WTC11 (cell line): ENCODE measurements at places on chromosomes 12 and 14. TPM values are rescaled to one million over a fixed set of nuclear protein-coding genes. Genes with fewer than 3 reads are reported as not detected.
A peak's percentile ranks its signal among the peaks of the same experiment; 100 is the strongest.

The CCDC197 gene
- total RNA-seq, result not detected in 3 replicates

The CLEC2A gene
- 2.1 to 3.5 TPM (median 2.7 TPM) in 3 replicates for total RNA-seq

The WNT1 gene
- not detected in 3 replicates for total RNA-seq

The CD163 gene
- 0.77 to 1.1 TPM (median 0.96 TPM) in 3 replicates for total RNA-seq

The TOMM20L gene
- total RNA-seq, result not detected in 3 replicates

The IFNG-AS1 gene
- total RNA-seq, result not detected in 3 replicates

The MYO1H gene
- 0.44 to 0.60 TPM (median 0.50 TPM) in 3 replicates for total RNA-seq

The TAS2R10 gene
- total RNA-seq, result not detected in 3 replicates

- no peak for DNase-seq
These were observed 85.2 kb downstream of the CCDC88C start for GRCh38 chr14:91332171-91332985.

- no peak for DNase-seq
These were observed 19.6 kb downstream of the KLRB1 start for GRCh38 chr12:9587987-9588600.

GRCh38 chr12:97637770-97638169 is 175.2 kb downstream of the RMST start:
- DNase-seq, result no peak

DNA sequence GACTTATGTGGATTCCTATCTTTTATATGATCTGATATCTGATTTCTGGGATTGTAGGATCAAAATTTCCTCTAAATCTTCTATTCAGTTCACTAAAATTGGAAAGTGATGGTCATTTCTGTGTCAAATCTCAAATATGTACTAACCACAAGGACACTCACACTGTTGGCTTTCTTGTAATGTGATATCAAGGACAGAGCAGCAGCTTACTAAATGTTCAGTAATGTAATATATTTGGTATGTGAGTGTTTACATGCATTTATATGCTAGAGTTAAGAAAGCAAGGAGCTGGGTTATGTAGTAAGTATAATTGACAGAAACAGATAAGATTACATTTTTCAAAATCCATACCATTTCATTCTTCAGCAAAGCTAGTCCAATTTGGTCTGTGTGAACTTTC is 16.5 kb downstream of the PUS7L start:
- no peak for DNase-seq

DNA sequence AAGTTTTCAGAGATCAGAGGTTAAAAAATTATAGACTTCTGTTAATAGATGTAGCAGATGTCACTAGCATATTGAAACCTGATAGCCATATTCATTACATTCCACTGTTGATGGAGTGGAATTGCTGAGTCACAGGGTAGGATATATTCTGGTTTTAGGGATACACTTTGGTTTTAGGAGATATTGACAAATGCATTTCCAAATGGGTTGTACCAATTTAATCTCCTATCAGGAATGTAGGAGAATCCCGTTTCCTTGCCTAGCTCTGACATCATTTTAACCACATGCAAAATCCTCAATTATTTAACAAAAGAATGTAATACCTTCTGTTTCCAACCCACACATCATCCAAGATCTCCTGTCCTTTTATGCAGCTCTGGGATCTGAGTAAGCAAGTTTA is 30.7 kb upstream of the ESR2 start:
- DNase-seq, result no peak

GRCh38 chr14:67502867-67503266 is 14.3 kb upstream of the TMEM229B start:
- no peak for DNase-seq

DNA sequence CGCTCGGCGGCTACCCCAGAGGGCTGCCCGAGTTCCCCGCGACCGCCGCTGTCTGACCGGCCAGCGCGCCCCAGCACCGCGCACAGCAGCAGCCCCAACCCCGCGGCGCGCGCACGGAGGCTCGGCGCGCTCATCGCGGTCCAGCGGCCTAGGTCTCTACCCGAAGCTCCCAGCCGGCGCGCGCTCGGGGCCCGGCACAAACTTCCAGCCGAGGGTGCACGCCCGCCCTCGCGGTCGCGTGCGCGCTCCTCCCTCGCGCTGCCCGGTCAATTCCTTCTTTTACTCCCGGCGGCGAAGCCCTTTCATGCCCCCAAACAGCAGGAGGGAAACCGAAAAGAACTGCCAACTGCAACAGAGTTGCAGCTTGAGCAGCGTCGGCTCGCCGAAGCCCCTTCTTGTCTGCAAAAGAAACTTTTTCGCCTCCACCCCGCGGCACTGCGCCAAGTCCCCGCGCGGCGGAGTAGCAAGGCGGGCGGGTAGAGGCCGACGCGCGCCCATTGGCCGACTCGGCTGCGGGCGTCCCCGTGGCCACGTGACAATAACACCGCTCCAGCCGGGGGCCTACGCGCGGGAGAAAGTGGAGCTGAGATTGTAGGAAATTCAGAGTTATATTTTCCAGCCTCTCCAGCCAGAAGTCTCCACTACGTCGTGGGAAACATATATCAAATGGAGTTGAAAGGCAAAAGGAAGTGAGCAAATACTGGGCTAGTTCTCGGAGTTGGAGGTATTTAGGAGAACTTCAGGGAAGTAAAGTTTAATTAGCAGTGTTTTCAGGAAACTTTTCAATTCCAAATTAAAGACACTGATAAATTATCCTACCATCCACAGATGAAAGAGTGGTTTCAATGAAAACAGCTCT is at the start of gene LRIG3:
TSS of gene LRIG3 (minus strand) at position 403 of the 859 bp plus-strand sequence. CDS start at position 134, 269 bp downstream.
- DNase-seq, result peak; percentile 79

GRCh38 chr12:44875954-44876543 is at the start of gene NELL2:
TSS of gene NELL2 (minus strand) at chr12:44876315. CDS start at chr12:44875869, 446 bp downstream.
- peak; percentile 84 for DNase-seq

GRCh38 chr14:90384543-90384911 is 12.3 kb upstream of the CALM1 start:
- no peak for DNase-seq

DNA sequence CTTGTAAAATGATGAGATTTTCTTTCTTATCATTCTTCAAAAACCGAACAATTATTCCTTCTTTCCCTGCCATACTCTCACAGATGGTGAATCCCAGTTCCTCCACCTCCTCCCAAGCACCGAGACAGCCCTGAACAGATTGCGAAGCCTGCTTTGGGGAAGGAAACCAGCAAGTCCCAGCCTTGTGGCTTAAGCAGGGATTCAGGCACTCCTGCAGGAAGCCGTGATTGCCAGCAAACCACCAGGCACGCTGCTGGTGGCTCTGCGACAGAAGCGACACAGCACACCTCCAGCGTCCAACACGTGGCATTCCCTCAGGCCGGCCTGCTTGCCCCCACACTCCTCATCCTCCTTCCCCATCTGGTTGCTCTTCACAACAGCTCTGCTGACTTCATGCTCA is 237.7 kb downstream of the GXYLT1 start:
- DNase-seq, result peak; percentile 16

GRCh38 chr14:56797569-56798446 is 12.5 kb downstream of the OTX2 start:
- DNase-seq, result peak; percentile 63

- no peak for DNase-seq
These were observed 5.2 kb upstream of the AP1G2 start for GRCh38 chr14:23572836-23573235.
